Esophagus squamous epithelium (tissue), 5 donors: ENCODE measurements at places on chromosomes 13 and 19.

- no peak for DNase-seq
Measured at GRCh38 chr19:22526661-22527272, 104.6 kb upstream of the ZNF98 start.

- DNase-seq: no peak
Measured at GRCh38 chr19:36152352-36153091, at the start of gene COX7A1. Gene COX7A1 (minus strand): TSS chr19:36152447. CDS start chr19:36152407, 40 bp downstream.

GRCh38 chr19:2529473-2529918 lies 53.6 kb downstream of the GADD45B start:
- no peak for DNase-seq

- no peak for DNase-seq
Measured at GRCh38 chr13:95226932-95227695, 74.1 kb downstream of the ABCC4 start.

DNA sequence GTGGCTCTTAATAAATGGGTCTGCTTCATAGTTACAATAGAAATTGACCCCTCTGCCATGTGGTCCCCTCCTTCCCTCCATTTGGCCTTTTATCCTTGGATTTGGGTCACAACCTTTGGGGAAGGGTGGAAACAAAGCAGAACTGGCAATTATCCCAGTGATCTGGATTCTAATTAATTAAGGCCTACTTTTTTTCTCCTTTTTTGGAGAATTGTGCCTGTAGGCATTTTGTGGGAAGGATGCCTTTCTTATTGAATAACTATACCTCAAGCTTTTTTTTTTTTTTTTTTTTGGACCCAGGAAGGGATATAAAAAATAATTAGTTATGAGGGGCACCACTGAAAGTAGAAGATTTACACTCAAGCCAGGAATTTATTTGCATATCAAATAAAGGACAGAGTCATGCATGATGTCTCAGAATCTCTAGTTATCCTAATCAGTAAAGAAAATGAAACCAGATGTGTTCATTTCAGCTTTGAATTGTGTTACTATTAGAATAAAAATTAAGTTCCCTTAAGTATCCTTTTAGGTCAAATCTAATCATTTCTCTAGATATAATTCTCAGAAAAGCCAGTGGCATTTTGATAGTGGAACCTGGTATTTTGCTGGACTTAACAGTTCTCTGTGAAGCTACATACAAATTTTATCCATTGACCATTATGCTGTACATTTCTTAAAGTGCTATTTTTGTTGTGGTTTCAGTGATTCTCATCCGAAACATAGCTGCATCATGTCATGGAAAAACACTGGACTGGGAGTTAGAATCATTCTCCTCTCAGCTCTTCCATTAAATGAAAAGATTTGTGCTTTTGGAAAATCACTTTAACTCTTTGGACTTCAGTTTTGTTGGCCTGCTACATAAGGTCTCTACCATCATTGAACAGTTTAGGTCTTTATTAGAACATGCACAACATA lies 129.3 kb downstream of the KCNRG start:
- DNase-seq: no peak

DNA sequence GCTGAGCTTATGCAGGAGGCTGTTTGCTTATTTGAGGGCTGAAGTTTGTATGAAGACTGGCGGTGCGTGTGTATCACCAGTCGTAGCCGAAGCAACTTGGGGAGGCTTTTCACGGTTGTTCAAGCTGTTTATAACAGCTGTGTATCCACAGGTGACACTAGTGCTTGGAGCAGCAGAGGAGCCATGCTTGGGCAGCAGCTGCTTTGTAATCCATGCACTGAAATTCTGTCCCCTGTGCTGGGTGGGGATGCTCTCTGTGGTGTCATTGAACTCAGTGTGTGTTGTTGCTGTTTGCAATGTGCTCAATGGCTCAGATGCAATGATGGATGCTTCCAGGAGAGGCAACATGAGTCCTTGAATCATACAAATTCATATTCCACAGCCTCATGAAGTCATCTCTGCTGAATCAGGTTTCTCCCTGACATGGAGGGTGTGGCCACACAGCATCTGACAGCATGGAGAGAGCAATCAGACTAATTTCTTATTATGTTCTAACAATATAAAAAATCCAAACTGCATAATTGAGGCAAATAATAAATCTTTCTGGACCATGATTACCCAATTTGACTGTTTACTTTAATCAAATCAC lies 18.8 kb upstream of the GTF3A start:
- no peak for DNase-seq
